ENCODE measurements at places on chromosomes 7 and 10.

DNA sequence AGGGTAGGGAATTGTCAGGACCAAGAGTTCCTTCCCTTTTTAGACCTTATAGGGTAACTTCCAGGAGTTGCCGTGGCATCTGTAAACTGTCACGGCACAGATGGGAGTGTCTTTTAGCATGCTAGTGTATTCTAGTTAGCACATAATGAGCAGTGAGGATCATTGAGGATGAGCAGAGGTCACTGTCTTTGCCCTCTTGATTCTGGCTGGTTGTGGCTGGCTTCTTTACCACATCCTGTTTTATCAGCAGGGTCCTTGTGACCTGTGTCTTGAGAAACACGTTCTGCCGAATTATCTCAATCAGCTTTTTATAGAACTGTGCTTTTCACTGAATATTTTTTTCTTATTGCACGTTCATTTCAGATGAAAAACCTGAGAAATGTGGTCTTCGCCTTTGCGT is 41.5 kb downstream of the MINPP1 start:
- DNase-seq = no peak

- no peak for DNase-seq
These were observed 87.5 kb upstream of the ANLN start for GRCh38 chr7:36301914-36302771.

DNA sequence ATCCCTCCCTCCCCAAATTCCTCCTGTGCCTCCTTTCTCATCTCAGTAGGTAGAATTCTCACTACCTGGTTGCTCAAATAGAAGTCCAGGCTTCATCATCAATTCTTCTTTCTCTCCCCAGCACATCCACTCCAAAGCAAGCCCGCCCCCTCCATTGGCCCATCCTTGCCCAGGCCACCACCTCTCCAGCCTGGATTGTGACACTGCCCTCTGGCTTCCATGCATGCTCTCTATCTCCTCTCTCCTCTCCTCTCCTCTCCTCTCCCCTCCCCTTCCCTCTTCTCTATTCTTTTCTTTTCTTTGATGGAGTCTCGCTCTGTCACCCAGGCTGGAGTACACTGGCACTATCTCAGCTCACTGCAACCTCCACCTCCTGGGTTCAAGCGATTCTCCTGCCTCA is 144.9 kb downstream of the UBE2H start:
- no peak for DNase-seq

GRCh38 chr7:108328174-108328651 is 128.0 kb downstream of the NRCAM start:
- no peak for DNase-seq

- DNase-seq = no peak
These were observed 16.6 kb downstream of the FBH1 start for GRCh38 chr10:5906651-5907050.

- DNase-seq = no peak
These were observed 99.2 kb upstream of the PDCD4 start for GRCh38 chr10:110772454-110773025.

- peak; percentile 48 for DNase-seq
These were observed 7.5 kb upstream of the SH2D4B start for GRCh38 chr10:80530251-80530650.

GRCh38 chr10:110876000-110876399 is 4.3 kb downstream of the PDCD4 start:
- no peak for DNase-seq

GRCh38 chr10:32269343-32270100 is 77.4 kb downstream of the EPC1 start:
- DNase-seq = no peak

GRCh38 chr7:70435634-70436033 is 696.3 kb upstream of the GALNT17 start:
- DNase-seq = no peak

DNA sequence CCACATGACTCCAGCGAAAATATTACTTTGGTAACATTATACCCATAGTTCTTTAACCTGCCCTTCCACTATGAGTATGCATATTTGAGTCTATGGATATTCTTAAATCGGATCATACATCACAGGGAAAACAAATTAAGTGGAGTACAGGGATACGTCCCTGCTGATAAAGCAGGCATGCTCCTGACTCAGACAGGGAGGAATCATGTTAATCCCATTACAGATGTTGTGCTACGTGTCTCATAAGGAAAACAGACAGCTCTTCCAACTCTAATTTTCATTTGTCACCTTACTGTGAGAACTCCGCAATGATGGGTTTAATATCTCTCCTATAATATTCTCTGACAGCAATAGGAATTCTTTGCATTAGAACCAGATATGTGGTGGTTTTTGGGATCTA is 469.5 kb upstream of the POM121L12 start:
- DNase-seq = no peak

- no peak for DNase-seq
These were observed 61.2 kb upstream of the MEOX2 start for GRCh38 chr7:15747712-15748111.

DNA sequence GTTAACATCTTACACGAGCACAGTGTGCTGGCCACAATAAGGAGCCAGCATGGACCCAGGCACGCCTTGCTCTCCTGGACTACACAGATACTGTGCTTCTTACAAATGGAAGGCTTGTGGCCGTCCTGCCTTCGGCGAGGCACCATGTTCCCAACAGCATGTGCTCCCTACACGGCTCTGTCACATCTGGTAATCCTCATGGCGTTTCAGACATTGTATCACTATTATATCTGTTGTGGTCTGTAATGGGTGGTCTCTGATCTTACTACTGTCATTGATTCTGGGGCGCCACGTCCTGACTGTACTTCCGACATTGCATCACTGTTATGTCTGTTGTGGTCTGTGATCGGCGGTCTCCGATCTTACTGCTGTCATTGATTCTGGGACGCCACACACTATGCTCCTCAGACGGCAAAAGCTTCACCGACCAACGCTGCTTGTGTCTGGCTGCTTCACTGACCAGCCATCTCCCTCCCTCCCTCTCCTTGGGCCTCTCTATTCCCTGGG is 195.4 kb downstream of the MAD1L1 start:
- no peak for DNase-seq

DNA sequence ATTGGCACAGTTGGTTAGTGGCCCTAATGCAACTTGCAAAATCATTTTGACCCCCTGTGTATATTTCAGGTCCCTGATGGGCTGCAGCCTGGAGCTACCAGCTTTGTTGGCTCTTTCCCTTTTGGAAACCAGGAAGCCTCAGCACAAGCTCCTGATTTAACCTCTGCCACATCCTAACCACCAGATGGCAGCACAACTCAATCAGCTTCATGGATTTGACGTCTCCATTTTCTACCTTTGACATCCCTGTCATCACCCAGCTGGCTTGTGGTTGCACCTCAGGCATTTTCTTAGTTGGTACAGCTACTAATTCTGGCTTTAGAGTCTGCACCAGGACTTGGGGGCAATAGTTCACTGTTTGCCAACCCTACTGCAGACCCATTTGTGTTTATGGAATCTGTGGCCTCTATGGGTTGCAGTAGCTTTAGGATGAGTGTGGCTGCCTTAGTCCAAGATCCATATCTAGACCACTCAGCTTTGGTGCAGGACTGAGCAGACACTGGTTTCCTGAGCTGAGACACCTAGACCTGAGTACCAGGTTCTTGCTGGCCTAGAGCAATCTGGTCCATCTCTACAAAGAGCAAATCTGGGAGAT is 456.2 kb downstream of the REEP3 start:
- peak; percentile 7 for DNase-seq

DNA sequence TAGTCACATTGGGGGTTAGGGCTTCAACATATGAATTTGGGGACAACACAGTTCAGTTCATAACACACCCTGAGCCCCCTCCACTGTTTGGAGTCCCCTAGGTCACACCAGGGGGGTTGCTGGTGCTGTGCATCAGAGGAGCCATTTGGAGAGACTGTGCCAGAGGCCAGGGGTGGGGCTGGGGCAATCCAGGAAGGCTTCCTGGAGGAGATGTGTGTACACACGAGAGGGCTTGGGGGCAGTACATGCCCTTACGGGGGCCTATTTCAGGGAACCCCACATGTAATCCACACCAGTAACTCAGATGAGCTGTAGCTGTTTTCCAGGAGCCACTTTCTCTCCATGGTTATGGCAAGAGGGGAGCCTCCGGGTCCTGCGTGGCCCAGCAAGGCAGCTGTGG is 151.7 kb downstream of the GRK5 start:
- no peak for DNase-seq

DNA sequence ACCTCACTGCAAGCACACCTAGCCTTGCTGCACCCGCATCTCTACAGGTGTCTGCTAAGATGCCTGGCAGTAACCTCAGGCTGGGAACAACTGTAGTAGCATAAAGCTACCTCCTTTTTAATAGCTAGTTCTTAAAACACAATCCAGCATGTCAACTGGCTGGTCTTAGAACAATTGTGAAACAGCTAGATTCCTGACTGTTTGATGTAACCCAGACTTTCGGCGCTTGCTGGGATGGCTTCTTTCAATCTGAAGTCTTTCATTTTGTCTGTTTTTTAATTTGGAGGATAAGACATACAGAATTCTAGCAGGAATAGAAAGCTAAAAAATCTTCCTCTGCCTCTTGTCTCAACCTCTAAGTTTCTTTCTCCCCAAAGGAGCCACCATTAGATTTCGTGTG is 59.8 kb downstream of the GSDME start:
- no peak for DNase-seq

- DNase-seq = no peak
These were observed 13.1 kb upstream of the PDK4 start for GRCh38 chr7:95609277-95609971.

- no peak for DNase-seq
These were observed 42.4 kb downstream of the TNS3 start for GRCh38 chr7:47539398-47540052.

DNA sequence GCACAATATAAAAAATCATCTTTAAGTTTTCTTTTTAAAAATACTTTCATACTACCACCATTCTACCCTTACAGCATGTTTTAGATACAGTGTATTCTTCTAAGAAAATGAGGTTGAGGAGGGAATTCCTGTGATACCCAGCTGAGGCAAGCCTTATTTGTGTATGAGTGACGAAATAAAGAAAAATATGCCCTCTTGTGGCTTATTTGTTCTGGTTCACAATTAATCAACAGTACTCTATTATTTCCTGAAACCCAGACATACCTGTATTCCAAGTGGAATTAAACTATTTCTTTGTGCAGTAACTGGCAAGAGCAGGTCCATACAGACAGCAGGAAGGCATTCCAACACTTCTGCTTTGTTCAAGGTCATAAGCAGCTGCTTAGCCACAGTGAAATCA is 4.5 kb upstream of the SEMA3D start:
- DNase-seq = no peak

- DNase-seq = no peak
These were observed 10.0 kb upstream of the CHCHD1 start for GRCh38 chr10:73771722-73772280.

- DNase-seq = no peak
These were observed 28.0 kb upstream of the COMTD1 start for GRCh38 chr10:75263806-75264205.

DNA sequence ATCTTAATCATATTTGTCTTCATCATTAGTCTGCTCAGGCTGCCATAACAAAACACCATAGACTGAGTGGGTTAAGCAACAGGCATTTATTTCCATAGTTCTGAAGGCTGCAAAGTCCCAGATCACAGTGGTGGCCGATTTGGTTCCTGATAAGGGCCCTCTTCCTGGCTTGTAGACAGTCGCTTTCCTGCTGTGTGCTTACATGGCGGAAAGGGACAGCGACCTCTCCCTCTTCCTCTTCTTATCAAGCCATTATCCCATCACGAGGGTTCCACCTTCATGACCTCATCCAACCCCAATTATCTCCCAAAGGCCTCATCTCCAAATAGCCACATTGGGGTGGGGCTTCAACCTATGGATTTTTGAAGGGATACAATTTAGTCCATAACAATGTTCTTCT is 84.0 kb downstream of the LYZL1 start:
- no peak for DNase-seq

- DNase-seq = no peak
These were observed 71.4 kb upstream of the ZNF438 start for GRCh38 chr10:31103112-31103511.

GRCh38 chr10:17923728-17924127 is 28.0 kb upstream of the SLC39A12 start:
- no peak for DNase-seq

- DNase-seq = no peak
These were observed 56.1 kb upstream of the ARID5B start for GRCh38 chr10:61845196-61845949.

- no peak for DNase-seq
These were observed 4.8 kb downstream of the NHLRC2 start for GRCh38 chr10:113859261-113859660.

DNA sequence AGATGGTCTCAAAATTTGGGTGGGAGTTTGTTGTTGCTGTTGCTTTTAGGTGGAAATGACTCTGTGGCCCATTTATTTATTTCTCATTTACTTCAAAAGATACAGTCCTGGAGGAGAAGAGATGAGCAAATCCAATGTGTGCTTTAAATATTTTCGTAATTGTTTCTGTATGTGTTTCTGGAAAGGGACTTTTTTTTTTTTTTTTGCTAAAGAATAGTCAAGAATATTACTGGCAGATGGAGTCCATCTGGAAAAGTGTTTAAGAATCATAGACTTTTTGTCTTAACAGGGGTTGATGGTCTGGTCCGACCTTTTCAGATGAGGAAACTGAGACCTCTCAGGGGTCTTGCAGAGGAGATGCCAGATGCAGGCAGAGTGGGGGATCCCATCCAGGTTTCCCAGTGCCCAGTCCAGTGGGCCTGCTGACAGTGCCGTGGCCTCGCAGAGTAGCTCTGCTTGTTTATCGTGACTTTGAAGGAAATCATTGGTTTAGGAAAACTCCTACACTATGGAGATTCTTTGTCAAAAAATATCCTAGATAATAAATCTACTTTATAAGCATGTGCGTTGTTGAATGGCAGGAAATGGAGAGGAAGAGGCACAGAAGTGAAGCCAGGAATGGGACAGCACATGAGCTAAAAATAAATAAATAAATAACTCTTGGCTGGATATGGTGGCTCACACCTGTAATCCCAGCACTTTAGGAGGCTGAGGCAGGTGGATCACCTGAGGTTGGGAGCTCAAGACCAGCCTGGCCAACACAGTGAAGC is 164.3 kb upstream of the SVIL start:
- no peak for DNase-seq

DNA sequence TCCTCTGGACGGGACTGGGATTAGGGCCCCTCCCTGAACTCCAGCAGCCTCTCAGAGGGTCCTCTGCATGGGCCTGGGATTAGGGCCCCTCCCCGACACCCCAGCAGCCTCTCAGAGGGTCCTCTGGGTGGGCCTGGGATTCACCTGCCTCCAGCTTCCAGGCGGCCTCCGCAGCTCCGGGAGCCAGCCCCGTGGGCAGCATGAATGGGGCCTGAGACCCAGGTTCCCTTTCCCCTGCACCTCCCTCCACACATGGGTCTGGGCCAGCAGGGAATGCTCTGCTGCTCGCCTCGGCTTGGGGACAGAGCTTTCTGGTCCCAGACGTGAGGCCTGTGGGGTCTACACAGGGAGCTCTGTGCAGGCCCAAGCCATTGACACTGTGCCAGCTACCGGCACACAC is 5.5 kb downstream of the TUBGCP2 start:
- no peak for DNase-seq

- DNase-seq = no peak
These were observed 16.3 kb upstream of the GATA3 start for GRCh38 chr10:8037941-8038894.

- DNase-seq = no peak
These were observed 50.8 kb downstream of the ZNF503 start for GRCh38 chr10:75350791-75351190.

Measured in GDM1 (cell line).